Spleen (tissue), 13 donors: ENCODE measurements at places on chromosomes 1 and 21. TPM values are rescaled to one million over a fixed set of nuclear protein-coding genes. Genes with fewer than 3 reads are reported as not detected.

GRCh38 chr1:3135744-3136455 lies 66.9 kb downstream of the PRDM16 start:
- no peak for DNase-seq

LRRC38 gene
- total RNA-seq, result 0.28 TPM

OLIG2 gene
- total RNA-seq, result not detected

DNA sequence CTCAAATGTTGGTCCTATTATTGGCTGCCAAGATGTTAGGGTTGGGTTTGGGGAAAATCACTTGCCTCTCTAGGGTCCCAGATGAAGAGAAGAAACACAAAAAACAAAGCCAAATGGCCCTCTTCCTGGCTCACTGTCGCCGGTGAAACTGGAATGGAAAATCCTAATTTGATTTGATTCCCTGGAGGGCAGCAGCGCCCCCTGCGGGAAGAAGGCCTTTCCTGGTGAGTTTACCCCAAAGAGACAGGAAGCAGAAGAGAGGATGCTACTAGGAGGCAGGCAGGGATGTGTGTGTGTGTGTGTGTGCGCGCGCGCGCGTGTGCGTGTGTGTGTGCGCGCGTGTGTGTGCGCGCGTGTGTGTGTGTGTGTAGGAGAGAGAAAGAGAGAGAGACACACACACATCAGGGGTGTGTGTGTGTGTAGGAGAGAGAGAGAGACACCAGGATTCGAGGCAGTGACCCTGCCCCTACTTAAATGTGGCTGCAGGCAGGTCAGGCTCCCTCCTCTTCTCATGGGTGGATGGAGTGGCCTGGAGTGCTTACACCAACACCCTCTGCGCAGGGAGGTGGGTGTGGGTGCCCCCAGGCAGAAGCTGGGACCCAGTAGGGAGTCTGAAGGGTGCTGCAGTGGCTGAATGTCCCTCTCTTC lies 3.1 kb upstream of the SELENON start:
- peak; percentile 89 for DNase-seq

MRAP gene
- not detected for total RNA-seq

GRCh38 chr1:35810096-35810881 lies 2.5 kb downstream of the AGO4 start:
- no peak for DNase-seq

ISG15 gene
- total RNA-seq, result 55.3 TPM

DNA sequence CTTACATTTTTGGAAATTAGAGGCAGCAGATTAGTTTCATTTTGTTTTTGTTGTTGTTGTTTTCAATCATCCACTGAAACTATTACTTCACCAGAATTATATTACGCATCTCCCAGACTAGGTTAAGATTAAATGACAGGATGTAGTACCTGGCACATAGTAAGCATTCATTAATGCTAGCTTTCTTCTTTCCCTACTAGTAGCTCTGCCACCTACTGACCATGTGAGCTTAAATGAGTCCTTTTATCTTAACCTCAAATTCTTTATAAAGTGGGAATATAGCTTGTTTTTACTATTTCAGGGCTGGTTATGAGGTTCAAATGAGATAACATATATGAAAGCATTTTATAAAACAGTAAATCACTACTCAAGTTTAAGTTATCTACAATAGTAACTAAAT lies 10.2 kb upstream of the ASPM start:
- DNase-seq, result no peak

S100A14 gene
- total RNA-seq, result 0.80 TPM

CD1E gene
- 1.3 TPM for total RNA-seq

GRCh38 chr1:92486251-92487077 lies at the start of gene GFI1:
Gene GFI1 (minus strand): TSS chr1:92486925. CDS start chr1:92483487, 3,438 bp downstream.
- peak; percentile 91 for DNase-seq

DNA sequence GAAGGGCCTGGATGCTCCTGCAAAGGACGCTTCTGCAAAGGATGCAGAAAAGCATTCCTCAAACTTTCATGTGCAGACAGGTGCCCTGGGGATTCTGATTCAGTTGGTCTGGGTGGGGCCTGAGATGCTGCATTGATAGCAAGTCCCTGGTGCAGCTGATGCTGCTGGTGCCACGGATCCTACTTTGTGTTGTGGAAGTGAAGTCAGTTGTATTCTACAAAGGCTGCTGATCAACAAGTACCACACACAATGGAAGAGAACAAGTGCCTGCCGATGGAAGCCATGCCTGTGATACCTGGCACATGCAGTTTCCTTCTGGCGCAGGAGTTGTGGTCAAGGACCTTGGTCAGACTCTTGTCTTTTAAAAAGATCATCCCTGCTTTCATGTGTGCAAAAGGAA lies 478.8 kb downstream of the CAMTA1 start:
- no peak for DNase-seq

- no peak for DNase-seq
These were observed 110.4 kb upstream of the NGF start for GRCh38 chr1:115448282-115449044.

- no peak for DNase-seq
These were observed 180.0 kb downstream of the TNR start for GRCh38 chr1:175563236-175563895.

GRCh38 chr1:107889524-107889923 lies 75.5 kb downstream of the VAV3 start:
- no peak for DNase-seq

GRCh38 chr1:205947024-205947423 lies 3.8 kb upstream of the SLC26A9 start:
- no peak for DNase-seq

TAS1R1 gene
- 0.88 TPM for total RNA-seq

GRCh38 chr1:84975035-84975434 lies 21.9 kb downstream of the MCOLN2 start:
- no peak for DNase-seq

GRCh38 chr1:223153177-223154119 lies 10.4 kb upstream of the TLR5 start:
- no peak for DNase-seq

DNA sequence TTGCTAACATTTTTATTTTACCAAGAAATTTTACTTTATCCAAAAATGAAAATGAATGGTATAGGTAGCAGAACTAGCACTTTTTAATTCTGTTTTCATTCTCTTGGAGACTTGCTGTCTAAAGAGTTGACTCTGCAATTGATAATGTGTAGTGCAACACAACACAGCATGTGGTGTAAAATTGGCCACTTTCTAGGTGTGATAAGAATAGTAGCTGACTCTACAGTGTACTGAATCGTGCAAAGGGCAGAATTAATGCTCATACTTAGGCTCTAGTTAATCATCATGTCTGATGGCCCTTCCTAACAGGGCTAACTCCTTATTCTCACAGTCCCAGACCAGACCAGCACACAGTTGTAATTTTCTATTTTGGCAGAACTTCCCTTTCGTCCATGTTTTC lies 140.5 kb downstream of the NEK7 start:
- DNase-seq, result no peak

DNA sequence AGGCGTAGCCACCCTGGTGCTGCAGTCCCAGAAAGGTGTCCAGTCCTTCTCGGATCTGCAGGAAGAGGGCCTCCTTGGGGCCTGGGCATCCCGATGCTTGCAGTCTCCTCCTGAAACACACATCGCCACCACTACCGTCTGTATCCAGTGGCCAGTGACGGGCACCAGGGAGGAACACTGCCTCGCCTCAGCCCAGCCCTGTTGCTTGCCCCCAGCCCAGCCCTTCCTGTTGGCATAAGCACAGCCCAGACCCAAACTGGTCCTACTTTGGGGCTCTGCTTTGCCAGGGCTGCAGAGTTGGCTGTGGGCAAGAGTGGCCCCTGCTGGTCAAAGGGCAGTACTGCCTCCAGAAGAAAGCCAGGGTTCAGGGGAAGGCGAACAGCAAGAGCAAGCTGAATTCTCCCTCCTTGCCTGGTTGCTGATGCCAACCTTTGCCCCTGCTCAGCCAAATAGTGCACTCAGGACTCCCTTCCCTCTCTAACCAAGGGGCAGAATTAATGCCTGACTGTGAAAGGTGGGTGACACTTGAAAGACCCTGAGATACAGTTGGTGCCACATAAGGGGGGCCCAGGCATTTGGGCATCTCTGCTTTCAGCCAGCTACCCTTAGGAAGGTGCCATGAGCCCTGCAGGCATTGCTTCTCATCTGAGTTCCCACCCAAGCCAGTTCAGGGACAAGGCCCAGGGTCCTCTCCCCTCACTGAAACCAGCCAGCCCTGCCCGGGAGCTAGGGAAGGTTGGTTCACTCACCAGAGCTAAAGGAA lies 11.1 kb upstream of the ARHGEF2 start:
- DNase-seq, result peak; percentile 94

- no peak for DNase-seq
These were observed 15.6 kb downstream of the SZT2 start for GRCh38 chr1:43405219-43405875.

DLGAP3 gene
- 2.0 TPM for total RNA-seq
